GM13977 (cell line): ENCODE measurements at places on chromosomes 5 and 9.
A peak's percentile ranks its signal among the peaks of the same experiment; 100 is the strongest.

- DNase-seq: no peak
Observed at GRCh38 chr9:124458441-124458840, 8.2 kb downstream of the ADGRD2 start.

DNA sequence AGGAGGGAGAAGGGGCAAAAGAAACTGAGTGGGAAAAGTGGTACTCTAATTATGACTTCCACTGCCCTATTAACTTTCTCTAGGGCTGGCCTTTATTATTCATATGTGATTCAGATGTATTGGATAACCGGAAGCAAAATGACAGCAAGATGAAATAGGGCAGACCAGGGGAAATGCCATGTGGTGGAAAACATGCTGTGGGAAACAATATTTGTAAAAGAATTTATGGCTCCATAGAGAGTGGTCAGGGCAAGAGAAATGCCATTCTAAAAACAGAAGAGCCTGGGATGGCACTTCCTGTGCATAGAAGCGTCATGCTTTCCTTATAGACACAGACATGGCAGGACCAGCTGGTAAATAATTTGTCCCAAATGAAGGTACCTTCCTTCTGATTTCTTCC is 67.7 kb downstream of the MEGF10 start:
- no peak for DNase-seq

GRCh38 chr5:42502613-42503470 is 79.6 kb downstream of the GHR start:
- DNase-seq: no peak

- DNase-seq: no peak
Observed at GRCh38 chr9:109355564-109356297, 34.9 kb upstream of the EPB41L4B start.

DNA sequence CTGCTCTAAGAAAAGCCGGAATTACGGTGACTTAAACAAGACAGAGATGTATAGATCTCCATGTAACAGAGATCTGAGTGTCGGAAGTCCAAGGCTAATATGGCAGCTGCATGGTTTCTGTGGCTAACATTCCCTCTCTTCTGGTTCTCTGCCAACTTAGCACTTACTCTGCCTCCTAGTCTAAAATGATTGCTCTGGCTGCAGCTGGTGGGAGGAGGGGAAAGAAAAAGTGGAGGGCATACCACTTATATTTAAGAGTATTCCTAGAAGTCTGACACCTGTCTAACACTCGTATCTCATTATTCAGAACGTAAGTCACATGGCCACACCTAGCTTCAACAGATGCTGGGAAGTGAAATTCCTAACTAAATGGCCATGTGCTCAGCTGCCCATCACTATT is 551.5 kb upstream of the TLE4 start:
- DNase-seq: no peak

DNA sequence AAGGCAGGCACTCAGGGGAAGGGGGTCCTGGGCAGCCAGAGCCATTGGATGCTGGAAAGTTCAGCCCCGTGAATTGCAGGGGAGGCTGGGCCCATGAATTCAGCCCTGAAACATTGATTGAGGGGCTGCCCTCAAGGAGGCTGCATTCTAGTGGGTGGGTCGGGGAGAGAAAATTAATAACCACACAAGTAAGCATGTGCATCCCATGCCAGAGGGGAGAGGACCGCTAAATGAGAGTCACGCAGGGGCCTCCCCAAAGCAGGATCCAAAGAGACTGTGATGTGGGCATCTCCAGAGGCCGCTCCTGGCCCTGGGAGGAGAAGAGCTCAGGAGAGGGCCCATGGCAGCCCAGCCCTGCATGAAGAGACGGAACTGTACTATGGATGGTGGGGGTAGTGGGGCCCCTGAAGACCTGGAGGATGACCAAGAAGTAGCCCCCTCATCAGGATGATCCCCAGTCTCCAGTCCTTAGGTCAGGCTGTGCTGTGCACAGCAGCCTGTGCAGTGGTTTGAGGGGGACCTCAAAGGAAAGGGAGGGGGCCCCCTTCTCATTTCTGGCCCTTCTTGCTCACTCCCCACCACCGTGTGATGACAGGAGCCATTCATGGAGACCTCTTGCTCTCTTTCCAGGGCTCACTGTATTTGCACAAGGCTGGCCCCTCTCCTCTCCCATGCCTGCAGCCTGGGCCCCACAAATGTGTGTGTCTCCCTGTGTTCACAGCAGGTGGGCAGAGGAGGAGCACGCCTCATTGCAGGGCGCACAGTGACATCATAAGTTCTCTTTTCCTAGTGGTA is 233.6 kb upstream of the IRX1 start:
- DNase-seq: no peak

DNA sequence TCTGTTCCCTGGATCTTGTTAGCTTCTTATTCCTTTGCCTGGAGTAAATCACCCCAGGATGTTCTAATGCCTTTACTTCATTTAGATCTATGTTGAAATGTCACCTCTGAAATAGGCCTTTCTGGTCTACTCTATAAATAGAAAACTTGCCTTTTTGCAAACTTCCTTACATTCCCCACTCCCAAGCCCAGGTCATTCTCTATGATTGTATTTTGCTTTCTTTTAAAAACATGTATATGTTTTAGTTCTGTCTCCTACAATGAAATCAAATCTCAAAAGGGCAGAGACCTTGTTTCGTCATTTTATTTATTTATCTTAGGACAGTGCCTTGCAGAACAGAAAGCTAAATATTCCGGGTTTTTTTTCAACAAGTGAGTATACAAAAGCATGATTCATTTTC is 1657.7 kb upstream of the C9orf72 start:
- DNase-seq: no peak

DNA sequence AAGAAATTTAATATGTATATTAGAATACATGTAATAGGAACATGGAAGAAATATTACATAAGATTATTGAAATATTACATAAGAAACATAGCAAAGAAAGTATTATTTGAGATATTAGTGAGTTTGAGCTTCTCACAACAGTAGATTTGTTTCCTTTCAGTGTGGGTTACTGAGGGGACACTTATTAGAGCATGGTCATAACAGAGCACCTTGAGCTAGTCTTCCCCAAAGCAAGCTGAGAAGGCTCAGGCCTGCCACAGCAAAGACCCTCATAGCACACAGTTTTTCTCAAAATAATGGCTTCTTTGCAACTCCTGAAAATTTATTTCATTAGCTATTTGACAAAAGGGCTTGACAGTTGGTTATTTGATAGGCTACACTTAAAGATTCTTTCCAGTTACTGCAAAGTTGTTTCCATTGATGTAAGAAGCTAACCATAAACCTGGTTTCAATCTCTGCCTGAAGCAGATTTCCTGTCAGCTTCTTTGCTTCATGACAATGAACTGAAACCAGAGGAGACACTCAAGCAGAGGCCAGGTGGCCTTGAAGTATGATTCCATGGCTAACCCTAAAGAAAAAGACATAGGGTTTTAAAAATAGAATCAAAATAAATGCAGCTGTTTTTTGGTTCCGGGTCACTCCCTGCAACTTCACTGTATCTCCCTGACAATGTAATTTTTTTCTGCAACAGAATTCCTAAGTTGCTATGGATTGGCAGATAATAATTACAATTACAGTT is 68.6 kb downstream of the ERMP1 start:
- peak; percentile 47 for DNase-seq

DNA sequence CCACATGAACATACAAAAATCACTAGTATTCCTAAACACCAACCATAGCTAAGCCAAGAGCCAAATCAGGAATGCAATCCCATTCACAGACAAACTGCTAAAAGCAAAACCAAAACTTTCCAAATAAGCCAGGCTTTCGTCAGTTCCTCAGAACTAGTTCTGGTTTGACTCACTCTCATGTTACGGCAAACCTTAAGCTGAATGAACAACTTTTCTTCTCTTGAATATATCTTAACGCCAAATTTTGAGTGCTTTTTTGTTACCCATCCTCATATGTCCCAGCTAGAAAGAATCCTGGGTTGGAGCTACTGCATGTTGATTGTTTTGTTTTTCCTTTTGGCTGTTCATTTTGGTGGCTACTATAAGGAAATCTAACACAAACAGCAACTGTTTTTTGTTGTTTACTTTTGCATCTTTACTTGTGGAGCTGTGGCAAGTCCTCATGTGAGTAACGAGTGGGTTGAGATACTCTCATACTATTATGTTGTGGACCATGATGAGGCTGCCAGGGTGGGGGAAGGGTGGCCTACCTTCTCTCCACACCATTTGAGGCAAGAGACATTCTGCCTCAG is at the start of gene PDCD1LG2:
TSS of gene PDCD1LG2 (plus strand) at position 172 of the 572 bp plus-strand sequence. CDS start 12,016 bp downstream, outside the sequence.
- DNase-seq: peak; percentile 41

DNA sequence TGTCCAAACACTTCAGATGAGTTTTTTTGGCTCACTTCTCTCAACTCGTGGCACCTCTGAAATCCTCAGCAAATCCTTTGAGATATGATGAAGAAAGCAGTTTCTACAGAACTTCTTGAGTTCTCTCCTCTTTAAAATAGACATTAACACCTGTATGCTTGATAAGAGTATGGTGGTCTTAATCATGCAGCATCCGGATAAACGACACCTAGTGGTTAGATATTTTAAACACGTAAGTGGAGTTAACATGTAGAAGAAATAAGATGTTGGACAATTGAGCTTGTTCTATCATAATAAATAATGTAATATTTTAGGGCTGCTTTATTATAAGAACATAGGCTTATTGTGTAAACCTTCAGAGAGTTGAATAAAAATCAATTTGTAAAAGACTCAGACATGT is 324.8 kb downstream of the CYLC2 start:
- DNase-seq: no peak

DNA sequence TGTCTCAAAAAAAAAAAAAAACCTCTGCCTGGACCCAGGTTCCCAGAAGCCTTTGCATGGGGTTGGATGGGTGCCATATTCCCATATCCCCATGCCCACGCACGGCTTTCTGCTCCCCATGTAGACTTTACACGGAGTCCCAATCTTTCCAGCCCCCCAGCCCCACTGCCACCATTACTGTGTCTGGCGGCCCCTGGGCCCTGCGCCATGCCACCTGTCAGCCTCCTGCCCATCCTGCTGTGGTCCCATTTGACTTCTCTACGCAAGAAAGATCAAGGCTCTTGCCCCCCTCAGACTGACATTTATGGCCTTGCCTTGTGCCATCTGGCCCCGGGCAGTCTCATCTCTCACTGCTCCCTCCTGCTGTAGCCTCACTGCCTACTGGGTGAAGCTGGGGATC is 6.5 kb upstream of the AK1 start:
- DNase-seq: no peak

DNA sequence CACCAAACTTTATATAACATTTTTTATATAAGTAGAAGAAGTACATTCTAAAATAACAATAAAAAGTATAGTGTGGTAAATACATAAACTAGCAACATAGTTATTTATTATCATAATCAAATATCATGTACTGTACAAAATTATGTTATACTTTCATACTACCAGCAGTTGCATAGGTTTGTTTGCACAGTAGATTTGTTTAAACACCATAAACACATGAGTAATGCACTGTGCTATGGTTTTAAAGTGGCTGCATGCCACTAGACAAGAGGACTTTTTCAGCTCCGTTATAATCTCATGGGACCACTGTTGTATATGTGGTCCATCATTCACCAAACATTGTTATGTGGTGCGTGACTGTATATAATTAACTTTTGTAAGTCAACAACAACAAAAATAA is 137.6 kb downstream of the DRD1 start:
- DNase-seq: no peak

GRCh38 chr5:145340099-145340498 is 495.0 kb downstream of the PRELID2 start:
- no peak for DNase-seq

- no peak for DNase-seq
Observed at GRCh38 chr9:86801246-86801645, 146.1 kb downstream of the GAS1 start.

DNA sequence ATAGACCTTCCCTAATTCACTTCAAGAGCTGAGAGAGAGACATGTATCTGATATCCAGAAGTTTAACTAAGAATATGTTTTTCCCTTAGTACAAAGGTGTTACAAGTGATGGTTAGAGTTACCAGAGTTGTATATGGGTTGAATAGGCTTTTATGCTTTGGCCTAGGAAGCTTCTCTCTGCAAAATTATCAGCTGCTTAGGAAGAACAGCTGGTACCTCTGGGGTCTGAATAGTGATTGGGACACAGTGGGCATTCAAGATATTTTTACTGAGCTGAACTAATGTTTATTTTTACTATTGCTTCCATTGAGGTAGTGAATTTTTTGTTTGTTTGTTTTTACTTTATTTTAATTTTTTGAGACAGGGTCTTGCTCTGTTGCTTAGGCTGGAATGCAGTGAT is 67.6 kb upstream of the BASP1 start:
- DNase-seq: no peak

- no peak for DNase-seq
Observed at GRCh38 chr9:127095411-127095810, 27.0 kb downstream of the ANGPTL2 start.

DNA sequence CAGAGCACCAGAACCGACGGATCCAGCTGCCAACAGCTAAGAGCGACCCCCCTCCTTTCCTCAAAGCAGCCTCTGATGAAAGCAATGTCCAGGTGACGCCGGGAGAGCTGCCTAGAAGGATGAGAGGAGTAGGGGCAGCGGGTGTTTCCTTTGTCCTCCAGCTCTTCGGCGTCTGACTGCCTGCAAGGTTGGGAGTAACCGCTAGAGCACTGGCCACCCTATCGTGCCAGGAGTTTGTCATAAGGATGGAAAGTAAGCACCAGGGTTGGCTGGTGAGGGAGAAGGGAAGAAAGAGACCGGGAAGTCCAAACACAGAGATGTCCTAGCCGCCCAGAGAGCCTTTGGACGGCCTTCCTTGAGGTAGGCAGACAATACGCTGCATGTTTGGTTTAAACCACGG is 10.8 kb downstream of the MRPL36 start:
- DNase-seq: no peak

DNA sequence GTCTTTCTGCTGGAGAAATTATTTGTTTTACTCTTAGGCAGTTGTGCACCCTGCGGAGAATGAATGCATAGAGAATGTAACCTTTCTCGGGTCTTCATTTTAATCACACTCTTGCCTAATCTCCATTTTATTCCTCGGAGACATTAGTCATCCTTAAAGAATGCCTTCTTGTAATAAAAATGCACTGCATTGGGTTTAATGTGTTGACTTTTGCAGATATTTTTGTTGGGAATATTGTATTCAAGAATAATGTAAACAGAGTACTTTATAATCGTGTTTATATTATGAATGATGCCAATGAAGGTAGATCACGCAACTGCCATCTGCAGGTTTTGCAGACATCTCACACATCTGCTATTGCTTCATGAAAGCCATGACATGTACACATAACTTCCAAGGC is 1093.9 kb upstream of the CDH6 start:
- no peak for DNase-seq

GRCh38 chr5:98076501-98076900 is 697.0 kb upstream of the RGMB start:
- no peak for DNase-seq

GRCh38 chr5:179254638-179255271 is 90.5 kb downstream of the ADAMTS2 start:
- DNase-seq: no peak

DNA sequence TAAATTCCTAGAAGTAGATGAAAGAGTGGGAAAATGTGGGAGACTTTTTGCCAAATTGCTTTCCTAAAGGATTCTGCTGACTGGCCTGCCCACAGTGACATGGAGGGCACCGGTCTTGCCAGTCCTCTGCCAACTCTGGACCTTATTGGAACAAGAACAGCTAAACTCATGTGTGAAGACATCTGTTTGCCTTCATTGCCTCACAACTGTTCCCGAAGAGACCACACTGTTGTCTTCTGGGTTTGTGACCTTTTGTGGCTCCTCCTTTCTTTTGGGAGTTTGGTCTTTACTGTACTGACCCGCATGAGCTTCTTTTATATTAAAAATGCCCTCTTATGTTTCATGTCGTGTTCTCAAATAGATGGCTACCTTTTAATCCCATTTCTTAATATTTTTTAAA is 16.1 kb upstream of the WNK2 start:
- DNase-seq: no peak
